Activated T-cell treated with anti-CD3 and anti-CD28 coated beads, Interleukin-2, amount 50 U/mL, for 72 hours (primary cell): ENCODE measurements at places on chromosomes 12 and 14. TPM values are rescaled to one million over a fixed set of nuclear protein-coding genes. Genes with fewer than 3 reads are reported as not detected.

DNA sequence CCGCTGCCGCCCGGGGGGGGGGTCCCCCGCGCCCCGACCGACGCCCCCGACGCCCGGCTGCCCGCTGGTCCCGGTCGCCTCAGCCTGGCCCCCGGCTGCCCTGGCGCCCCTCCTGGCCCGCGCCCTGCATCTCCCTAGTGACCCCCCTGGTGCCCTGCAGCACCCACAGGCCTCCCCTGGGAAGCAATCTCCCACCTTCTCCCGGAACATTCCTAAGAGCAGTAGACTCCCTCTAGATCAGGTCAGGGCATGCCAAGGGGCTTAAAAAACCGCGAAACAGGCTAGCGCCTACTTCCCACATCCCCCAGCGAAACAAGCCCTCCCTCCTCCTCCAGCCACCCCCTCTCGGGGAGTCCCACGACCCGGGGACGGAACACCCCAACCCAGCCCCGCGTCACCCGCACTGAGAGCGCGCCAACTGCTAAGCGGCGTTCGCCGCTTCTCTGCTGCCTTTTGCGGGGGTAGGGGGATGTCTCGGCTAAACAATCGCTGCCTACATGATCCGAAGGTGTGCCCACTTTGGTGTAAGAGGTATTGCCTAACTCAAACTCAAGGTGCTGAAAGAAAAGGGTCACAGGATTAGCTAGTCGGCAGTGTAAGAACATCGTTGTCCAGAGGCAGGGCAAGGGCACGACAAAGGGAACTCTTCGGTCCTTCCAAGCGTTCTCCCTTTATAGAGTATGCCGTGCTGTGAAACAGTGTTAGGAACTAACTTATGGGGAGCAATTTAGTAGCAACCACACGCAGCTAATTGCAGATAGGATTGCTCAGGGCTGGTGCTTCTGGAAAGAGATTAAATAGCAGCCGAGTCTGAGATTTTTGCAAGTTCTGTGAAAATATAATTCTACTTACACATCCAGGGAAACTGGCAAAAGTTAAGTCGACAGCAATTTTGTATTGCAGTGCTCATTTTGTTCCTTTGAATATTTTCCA lies 619 bp upstream of the NTN4 start:
- peak; percentile 32 for DNase-seq

DNA sequence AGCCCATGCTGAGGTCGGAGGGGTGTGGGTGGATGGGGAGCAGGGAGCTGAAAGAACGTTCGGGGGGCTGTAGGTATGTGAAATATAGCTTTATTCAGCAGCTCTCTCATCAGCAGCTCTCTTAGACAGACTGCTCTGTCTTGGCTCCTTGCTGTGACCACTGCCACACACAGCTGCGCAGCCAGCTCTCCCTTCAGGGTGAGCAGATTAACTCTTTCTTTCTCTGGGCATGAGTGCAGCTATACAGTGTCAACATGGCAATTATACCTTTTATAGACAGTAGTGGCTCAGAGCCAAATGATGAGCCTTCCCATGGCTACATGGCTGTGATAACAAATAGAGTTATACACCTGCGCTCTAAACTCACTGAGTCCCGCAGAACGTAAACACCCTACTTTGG lies 137.7 kb upstream of the NEDD1 start:
- no peak for DNase-seq

Gene PLCZ1
- not detected for total RNA-seq

Gene CD163
- total RNA-seq, result not detected

DNA sequence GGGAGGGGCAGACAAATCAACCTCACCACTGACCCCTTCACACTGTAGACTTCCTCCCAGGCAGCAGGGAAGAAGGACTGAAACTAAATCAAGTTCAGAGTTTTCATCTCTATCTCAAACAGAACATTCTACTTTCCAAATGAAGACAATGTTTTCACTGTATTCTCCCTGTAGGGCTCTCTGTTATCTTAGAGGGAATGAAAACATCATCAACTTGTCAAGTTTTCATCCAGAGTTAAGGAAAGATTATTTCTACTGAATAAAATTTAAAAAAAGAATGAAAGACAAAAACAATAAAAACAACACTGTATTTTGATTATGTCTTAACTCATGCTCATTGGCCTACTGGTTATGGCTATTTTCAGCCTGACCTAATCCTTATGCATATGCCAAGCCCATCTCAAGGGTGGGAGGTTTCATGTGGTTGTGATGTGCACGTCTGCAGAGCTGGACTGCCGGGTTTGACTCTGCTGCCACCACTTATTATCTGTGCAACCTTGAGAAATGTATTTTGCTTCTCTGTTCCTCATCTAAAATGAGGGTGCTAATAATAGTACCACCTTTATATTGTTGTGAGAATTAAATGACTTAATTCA lies 152.0 kb upstream of the AVPR1A start:
- DNase-seq, result no peak

DNA sequence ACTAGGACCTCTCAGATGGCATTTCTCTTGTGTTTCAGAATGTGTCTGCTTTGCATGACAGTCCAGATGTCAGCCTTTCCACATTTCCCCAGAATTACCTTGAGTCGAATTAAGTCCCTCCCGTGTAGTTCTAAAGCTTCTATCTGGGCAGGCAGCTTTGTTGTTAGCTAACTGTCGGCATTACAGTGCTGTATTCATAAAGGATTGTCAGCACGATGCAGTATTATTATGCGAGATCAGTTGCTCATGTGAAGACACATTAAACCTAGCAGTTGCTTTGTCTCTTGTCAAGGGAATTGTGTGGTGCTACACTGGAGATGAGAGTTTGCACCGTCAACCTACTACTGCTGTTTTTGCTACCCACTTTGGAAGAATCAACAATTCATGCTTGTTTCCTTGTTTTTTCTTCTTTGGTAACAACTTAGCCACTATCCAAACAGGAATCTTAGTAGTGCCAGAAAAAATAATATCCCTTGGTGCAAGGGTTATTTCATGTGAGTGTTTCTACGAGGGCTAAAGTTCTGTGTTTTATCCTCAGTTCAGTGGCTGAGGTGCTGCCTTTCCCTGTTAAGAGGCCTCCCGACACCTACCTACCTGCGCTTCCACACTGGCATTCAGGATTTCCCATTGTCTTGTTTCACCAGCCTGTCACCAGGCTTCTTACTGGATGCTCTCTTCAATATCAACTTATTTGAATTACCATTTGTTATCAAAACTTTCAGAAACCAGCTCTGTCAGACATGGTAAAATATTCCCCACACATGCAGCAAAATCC lies 297.9 kb upstream of the G2E3 start:
- no peak for DNase-seq

Gene LYZ
- 0.37 TPM for total RNA-seq

Gene RFC5
- total RNA-seq, result 56.6 TPM

Gene SCFD1
- 63.8 TPM for total RNA-seq

- DNase-seq, result no peak
These were observed 37.8 kb downstream of the PHETA1 start for GRCh38 chr12:111330800-111331752.

DNA sequence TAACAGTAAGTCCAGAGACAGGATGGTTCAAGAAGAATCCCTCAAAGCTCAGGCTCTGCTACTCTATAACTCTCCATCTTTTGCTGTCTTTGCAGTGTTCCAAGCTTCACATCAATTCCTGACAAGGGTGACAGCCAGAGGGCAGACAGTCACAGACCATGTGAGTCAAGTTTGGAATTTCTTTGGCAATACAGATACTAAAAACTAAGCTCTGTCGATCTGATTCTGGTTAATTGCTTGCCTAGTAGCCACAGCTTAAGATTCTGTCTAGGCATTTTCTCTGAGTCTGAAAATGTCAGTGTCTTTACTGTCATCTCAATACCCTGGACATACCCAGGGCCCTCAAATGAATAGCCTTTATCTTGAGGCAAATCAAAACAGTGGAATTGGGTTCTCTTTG lies 153.7 kb downstream of the CEP128 start:
- no peak for DNase-seq

Gene SMAGP
- 2.1 TPM for total RNA-seq

- no peak for DNase-seq
These were observed 32.2 kb upstream of the SERPINA6 start for GRCh38 chr14:94355191-94355794.

Gene LRRIQ1
- total RNA-seq, result not detected

Gene CLEC14A
- total RNA-seq, result not detected

DNA sequence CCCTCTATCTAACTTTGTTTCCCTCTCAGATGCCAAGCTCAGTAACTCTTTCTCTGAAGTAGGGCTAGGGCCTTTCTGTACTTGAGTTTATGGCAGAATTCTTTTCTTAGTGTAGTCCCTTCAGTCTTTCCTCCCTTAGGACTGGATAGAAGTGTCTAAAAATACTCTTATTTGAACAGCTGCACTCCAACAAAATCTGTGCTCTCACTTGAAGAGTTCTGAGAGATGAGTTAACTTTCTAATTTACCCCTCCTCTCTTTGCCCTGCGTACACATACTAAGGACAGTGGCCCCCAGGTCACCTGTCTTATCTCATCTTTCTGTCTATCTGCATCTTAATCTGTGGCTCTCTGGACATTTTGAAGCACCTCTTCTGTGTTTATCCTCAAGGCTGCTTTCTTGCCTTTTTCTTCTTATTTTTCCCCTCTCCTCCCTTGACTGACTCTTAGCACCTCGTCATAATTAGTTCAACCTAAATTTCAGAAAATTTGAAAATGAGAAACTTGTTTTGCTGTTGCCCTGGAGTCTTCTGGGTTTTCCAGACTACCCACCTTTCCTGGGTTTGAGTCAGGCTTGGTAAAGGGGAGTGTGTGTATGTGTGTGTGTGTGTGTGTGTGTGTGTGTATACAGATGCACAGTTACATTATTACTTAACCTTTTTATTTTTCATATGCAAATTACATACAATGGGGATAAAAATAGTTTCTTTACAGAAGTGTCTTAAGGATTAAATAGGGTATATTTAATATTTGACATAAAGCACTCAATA lies 23.9 kb downstream of the NCKAP1L start:
- DNase-seq, result peak; percentile 46

- no peak for DNase-seq
These were observed 80.9 kb downstream of the ABCD2 start for GRCh38 chr12:39538679-39539104.

GRCh38 chr12:100142851-100143559 lies at the start of gene BLTP3B:
TSS of gene BLTP3B (minus strand) at chr12:100142874. CDS start at chr12:100142635, 239 bp downstream.
- peak; percentile 92 for DNase-seq

Gene APEX1
- 198 TPM for total RNA-seq

DNA sequence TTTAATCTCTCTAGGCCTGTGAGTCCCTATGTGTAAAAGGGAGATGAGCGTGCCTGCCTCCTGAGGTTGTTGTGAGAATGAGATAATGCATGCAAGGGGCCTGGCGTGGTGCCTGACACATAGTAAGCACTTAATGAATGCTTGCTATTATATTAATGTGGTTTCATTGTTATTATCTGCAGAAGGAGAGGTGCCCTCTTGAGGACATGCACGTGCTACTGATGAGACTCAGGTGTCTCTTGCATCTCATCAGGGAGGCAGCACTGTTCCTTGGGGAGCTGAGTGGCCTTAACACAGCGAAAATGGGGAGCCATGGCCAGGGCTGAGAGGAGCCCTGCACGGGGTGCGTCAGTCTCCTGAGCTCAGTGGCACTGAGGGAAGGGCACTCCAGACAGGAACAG lies 29.9 kb upstream of the BCDIN3D start:
- DNase-seq, result no peak

Gene FAM90A1
- 1.3 TPM for total RNA-seq

DNA sequence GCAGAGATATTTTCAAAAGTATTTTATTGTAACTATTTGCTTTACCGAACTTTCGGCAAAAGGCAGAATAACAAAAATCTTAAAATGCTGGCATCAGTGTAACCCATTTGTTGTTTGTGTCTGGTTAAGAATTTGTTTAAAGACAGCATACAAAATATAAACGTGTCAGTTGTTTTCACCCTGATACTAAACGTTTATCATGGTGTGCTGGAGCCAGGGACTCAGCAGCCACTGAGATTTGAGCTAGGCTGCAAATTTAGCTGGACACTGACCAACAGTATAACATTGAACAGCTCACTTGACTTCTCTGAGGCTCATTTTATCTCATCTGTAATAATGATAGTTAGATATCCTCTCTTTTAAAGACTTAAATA lies 183.7 kb downstream of the TMTC3 start:
- no peak for DNase-seq

Gene ABCB9
- total RNA-seq, result 7.0 TPM

DNA sequence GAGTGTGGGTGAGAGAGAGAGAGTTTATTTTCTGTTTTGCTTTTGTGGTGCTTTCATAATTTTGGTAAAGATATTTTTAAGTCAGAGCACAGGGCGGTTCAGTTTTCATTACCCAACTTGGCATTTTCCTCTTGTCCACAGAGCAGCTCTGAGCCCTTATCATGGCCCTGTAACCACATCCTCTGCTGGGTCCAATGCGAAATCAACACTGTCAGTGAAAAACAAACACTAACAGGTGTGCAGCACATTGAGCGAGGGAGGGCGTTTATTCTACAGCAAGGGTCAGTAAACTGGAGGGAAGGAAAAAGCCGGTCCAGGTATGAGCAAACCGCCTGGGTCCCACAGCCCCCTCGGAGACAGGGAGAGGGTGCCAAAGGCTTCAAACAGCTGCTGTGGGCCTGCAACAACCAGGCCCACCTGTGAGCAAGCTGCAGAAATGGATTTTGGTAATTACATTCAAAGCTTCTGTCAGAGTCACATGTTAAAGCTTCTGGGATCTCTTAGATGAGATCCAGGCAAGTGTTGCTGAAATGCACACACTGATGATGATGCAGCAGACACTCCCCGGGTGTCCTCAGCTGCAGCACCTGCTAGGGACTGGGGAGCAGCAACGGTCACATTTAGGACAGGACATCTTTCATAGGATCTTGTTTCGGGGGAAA lies 132.7 kb upstream of the DYRK2 start:
- no peak for DNase-seq

- no peak for DNase-seq
These were observed 378.8 kb downstream of the ALG10 start for GRCh38 chr12:34400986-34401658.

Gene BCL2L14
- 3.2 TPM for total RNA-seq

- DNase-seq, result no peak
These were observed 57.3 kb downstream of the FNTB start for GRCh38 chr14:65043893-65044595.

DNA sequence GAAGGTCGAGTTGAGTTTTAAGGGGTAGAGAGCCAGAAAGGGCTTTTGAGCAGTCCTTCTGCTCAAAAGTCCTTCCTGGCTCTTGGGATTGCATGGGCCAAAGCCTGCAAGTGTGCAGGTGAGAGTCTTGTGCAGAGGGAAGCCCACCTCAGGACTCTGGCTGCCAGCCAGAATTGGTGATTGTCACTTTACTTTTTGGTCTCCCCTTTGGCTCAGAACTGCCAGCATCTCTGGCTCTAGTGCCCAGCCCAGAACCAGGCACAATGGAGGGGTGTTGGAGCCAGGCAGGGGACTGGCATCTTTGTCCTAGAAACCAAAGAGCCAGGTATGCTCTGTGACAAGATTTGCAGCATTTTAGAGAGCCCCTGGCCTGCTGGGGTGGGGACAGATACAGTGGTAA lies 23.5 kb downstream of the FAM222A start:
- DNase-seq, result no peak

- DNase-seq, result no peak
These were observed 131.9 kb upstream of the SLC38A2 start for GRCh38 chr12:46504494-46504893.
